ENCODE measurements at places on chromosomes 2 and 18.

DNA sequence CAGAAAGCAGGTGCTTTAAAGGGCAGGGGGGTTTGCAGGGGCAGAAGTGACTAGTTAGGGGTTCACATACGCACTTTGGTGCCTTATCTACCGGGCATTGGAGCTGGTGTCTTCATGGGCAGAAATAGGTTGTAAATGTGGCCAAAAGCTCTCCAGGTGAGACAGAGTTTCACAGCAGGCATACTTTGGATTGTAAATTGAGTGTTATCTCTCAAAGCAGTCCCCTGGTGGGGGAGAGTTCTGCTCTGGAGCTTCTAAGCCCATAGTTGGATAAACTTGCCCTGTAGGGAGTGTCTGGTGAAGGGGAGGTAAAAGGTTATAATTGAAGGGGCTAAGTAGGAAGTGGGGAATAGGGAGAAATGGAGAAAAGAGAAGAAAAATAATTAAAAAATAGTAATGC, 43.1 kb downstream of the COL4A3 start:
- no peak for DNase-seq

- no peak for DNase-seq
Measured at GRCh38 chr2:133296401-133296800, 271.9 kb downstream of the NCKAP5 start.

- DNase-seq, result no peak
Measured at GRCh38 chr18:14978962-14979535, 231.1 kb downstream of the ANKRD30B start.

GRCh38 chr2:35864141-35864540, 491.4 kb upstream of the CRIM1 start:
- DNase-seq, result no peak

- DNase-seq, result peak; percentile 31
Measured at GRCh38 chr2:133777574-133777960, 209.3 kb upstream of the NCKAP5 start.

- DNase-seq, result no peak
Measured at GRCh38 chr18:76432970-76433767, 61.9 kb downstream of the ZNF516 start.

DNA sequence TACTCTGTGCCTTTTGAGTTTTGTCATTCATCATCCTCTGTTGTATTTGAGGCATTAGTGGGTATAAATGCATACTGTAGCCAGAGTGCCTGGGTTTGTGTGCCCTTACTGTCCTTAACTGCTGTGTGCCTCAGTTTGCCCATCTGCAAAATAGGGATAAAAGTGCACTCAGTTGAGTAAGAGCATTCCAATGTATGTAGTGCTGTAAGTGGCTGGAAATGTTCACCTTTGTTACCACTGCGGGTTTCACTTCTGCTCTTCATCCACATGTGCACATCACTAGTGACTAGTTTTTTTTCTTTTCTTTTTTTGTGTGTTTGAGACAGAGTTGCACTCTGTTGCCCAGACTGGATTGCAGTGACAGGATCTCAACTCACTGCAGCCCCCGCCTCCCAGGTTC, 39.9 kb downstream of the PLEKHB2 start:
- DNase-seq, result no peak

- no peak for DNase-seq
Measured at GRCh38 chr2:153474876-153475435, 3.6 kb downstream of the RPRM start.

DNA sequence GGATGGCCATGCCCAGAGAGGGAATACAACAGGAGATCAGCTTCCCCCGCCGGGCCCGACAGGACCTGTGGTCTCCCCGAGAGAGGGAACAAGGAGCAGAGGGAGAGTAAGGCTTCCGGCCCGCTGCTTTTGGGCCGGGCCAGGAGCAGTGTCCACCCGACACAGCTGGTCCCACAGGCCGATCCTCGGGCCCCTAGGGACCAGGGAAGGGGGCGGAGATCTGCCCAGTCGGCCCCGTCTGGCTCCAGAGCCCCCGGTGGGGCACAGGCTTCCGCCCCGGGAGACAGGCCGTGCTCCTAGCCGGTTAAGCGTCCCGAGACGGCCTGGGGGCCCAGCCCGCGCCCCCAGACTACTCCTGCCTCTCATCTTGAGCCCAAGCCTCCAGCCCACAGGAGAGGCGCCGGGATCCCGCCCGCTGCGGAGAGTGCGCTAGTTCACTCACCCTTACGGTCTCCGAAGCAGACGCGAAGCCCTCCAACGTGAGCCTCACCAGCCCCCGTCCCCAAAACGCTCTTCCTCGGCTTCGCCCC, at the start of gene MCFD2:
TSS of gene MCFD2 (minus strand) at position 526 of the 530 bp plus-strand sequence. CDS start 6,635 bp downstream, outside the sequence.
- DNase-seq, result no peak

GRCh38 chr18:42230636-42231035, 275.6 kb downstream of the PIK3C3 start:
- no peak for DNase-seq

- DNase-seq, result no peak
Measured at GRCh38 chr2:200847269-200847668, 17.2 kb downstream of the CLK1 start.

DNA sequence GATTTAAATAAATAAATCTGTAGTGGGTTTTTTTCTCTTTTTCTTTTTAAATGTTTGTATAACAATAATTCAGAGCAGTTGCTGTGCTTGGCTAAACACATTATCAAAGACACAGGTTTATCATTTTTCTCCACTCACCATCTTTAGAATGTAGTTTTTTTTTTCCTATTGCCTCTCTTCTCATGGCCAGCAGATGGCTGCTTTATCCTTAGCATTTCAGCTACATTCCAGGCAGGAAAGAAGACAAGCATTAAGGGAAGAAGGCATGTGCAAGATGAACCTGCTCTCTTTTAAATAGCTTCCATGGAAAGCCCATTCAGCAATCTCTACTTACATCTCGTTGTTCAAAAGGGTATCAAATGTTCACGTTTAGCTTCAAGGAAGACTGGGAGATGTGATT, 42.6 kb downstream of the ARHGAP15 start:
- no peak for DNase-seq

DNA sequence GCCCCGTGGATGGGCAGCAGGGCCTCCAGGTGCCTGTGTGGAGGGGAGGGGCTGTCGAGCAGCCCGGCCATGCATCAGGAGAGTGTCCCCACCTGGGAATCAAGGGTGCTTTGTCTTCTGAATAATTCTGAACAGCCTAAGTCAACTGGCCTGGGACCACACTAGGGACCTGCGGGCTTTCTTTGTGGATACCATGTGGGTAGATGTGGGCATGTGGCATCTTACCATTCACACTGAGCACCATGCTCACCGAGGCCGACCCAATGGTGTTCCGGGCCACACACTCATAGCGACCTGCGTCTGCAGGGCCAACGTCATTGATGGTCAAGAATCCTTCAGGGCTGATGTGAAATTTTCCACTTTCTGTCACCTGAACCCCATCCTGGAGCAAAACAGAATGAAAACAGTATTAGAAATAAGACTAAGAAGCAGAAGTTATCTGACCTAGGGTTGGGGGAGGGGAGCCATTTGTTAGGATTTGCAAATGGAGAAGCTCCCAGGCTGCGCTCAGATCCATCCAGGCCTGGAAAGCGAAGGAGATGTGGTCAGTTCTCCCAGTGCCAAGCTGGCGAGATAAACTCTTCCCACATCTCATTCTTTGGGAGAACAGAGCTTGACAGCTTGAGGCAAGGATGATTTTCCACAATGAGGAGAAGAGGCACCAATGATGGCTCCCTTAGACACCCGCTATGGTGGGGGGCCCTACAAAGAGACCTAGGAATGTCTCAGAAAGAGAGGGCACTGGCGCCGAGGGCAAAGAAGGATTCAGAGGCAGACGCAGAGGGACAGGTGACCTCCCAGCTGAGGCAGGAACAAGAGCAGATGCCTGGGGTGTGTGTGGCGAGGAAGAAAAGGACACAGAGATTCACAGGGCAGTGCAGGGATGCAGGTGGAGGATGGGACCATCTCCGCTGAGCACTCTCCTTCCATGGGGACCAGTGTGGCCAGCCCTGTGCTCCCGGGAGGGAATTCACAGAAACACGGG, 83.4 kb downstream of the PXDN start:
- DNase-seq, result no peak

DNA sequence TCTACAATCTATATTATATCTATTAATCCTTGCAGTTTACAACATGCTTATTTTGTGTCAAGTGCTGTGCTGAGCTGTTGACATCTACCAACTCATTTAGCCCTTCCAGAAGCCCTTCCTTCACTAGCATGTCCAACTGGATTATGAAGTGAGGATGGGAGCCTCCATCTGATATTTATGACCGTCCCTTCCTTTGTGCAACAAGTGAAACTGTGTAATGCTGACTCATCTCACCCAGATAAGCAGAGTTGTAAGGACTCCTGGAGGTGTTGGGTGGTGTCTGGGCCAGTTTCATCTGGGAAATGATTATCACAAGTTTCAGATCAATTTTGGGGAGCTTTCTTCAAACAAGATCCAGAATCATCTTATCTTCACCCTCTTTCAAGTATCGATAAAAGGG, 156.6 kb upstream of the ETAA1 start:
- DNase-seq, result no peak

GRCh38 chr2:44005846-44006245, 10.1 kb upstream of the LRPPRC start:
- DNase-seq, result no peak

- no peak for DNase-seq
Measured at GRCh38 chr2:61135510-61135909, 26.5 kb upstream of the C2orf74 start.

DNA sequence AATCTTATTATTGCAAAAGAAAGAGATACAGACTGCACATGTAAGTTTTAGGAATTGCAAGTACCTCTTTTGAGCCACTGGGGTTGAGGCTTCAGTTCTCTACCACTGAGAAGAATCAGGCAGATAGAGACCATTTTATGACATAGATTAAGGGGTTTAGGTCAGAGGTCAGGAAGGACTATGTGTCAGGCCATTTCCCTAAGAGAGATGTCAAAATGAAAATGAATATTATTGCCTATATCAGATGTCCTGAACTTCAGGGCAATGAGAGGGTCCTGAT, 113.7 kb downstream of the GATA6 start:
- no peak for DNase-seq

GRCh38 chr2:28602751-28603639, 107.1 kb downstream of the PLB1 start:
- no peak for DNase-seq

DNA sequence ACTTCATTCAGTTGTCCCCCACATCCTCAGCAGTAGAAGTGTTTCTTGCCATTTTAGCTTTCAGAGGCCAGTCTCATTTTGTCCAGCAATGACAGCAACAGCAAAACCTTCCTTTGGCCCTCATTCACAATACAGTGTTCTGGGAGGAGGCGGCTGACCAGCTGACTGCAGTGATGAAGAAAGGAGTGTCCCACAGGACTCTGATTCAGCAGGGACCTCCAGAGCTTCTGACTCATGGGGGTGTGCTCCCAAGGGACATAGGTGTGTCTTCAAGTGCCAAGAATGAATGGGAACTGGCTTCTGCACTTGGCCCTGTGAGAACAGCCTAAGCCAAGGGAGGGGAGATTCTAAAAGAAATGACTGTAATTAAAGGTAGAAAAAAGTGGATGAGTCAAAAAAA, 147.0 kb upstream of the PELI1 start:
- DNase-seq, result peak; percentile 26

DNA sequence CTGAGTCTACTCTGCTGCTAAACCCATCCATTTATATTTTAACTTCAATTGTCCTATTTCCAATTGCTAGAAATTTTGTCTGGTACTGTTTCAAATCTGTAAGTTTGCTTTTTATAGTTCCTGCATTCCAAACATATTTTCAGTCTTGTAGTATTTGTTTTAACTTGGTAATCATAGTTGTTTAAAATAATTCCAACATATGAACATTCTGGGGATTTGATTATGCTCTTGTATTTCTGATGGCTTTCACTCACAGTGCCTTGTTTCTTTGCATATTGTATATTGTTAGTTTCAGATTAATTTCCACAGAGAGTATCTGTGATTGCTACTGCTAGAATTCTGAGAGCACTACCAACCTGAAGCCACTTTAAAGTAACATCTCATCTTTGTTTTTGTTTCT, 202.4 kb downstream of the ETAA1 start:
- DNase-seq, result no peak

GRCh38 chr18:706405-706804, 6.0 kb downstream of the ENOSF1 start:
- no peak for DNase-seq

- DNase-seq, result no peak
Measured at GRCh38 chr2:218959761-218960308, 369 bp downstream of the CDK5R2 start.
